ENCODE measurements at places on chromosomes 5 and 9.

GRCh38 chr9:114061830-114062474, 16.1 kb downstream of the AMBP start:
- no peak for DNase-seq

- DNase-seq = peak; percentile 42
Measured at GRCh38 chr5:129771058-129771838, 23.4 kb downstream of the MINAR2 start.

- DNase-seq = no peak
Measured at GRCh38 chr5:152466085-152466745, 61.1 kb upstream of the NMUR2 start.

GRCh38 chr5:136054142-136055019, 25.6 kb downstream of the TGFBI start:
- DNase-seq = no peak

DNA sequence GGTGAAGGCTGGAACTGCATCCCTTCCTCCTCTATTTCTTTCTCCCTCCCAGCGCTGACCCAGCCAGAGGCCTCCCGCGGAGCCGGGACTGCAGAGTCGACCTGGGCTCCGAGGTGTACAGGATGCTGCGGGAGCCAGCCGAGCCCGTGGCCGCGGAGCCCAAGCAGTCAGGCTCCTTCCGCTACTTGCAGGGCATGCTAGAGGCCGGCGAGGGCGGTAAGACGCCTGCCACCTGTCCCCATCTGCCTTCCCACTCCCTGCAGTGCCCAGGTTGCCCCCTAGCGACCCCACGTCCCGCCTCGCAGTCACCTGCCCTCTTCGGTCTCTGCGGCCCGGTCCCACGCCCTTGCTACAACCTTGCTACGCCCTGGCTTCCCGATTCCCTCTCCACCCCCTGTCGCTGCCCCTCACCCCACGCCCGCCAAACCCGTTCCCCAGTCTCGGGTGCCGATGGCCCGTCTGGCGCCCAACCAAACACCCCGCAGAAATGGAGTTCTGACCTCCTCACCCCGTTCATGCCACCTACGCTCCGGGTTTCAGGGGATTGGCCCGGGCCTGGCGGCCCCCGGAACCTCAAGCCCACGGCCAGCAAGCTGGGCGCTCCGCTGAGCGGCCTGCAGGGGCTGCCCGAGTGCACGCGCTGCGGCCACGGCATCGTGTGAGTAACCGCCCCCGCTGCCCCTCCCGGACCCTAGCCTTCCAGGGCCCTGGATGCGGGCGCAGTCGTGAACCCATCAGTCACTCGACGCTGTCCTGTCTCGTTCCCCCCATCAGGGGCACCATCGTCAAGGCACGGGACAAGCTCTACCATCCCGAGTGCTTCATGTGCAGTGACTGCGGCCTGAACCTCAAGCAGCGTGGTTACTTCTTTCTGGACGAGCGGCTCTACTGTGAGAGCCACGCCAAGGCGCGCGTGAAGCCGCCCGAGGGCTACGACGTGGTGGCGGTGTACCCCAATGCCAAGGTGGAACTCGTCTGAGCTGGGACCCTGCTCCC, 14.1 kb downstream of the PDLIM4 start:
- DNase-seq = no peak
